ENCODE measurements at places on chromosomes 6 and 20.

GRCh38 chr6:16343593-16343992 is 105.2 kb downstream of the GMPR start:
- no peak for DNase-seq

GRCh38 chr6:148450866-148451265 is 108.2 kb downstream of the SASH1 start:
- DNase-seq, result no peak

GRCh38 chr6:44636561-44637248 is 249.2 kb downstream of the CDC5L start:
- DNase-seq, result no peak

- no peak for DNase-seq
Measured at GRCh38 chr6:69958978-69959377, 92.6 kb downstream of the COL19A1 start.

- no peak for DNase-seq
Measured at GRCh38 chr6:159062564-159062945, 17.8 kb upstream of the TAGAP start.

DNA sequence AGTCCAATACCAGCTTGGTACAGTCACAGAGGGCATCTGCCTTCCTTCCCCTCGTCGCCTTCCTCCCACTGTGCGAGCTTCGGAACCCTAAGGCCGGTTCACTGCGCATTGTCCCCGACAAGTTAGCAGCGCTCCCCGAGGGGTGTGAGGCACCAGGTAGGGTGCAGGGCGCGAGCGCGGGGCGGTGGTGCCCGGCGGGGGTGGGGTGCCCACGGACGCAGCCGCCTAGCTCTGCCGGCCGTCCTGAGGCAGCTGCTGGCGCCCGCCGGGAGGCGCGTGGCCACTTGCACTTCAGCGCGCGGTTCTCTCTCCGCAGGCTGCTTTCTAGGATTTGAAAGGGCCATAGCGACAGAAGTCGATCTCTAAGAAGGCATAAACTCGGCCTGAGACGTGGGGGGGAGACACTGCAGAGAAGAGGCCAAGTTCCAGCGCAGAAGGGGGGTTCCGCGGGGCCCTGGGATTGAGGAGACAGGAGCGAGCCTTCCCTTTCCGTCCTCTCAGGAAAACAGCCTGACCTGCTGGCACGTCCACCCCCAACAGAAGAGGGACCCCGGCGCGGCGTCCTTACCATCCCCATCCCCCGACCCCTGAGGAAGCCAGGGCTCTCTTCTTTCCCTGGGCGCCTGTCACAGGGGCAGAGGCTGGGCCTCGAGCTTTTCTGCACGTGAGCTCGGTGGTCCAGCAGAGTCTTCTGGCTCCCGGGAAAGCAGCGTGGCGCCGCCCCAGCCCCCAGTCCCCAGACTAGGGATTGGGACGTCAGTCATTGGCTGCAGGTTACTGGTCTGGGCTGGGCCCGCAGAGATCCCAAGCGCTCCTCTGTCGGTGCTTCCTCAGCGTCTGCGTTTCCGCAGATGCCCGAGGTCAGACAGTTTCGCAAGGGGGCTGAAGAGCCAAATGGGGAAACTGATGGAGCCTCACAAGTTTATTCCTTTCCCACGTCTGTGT is 15.6 kb upstream of the PRDM13 start:
- no peak for DNase-seq

DNA sequence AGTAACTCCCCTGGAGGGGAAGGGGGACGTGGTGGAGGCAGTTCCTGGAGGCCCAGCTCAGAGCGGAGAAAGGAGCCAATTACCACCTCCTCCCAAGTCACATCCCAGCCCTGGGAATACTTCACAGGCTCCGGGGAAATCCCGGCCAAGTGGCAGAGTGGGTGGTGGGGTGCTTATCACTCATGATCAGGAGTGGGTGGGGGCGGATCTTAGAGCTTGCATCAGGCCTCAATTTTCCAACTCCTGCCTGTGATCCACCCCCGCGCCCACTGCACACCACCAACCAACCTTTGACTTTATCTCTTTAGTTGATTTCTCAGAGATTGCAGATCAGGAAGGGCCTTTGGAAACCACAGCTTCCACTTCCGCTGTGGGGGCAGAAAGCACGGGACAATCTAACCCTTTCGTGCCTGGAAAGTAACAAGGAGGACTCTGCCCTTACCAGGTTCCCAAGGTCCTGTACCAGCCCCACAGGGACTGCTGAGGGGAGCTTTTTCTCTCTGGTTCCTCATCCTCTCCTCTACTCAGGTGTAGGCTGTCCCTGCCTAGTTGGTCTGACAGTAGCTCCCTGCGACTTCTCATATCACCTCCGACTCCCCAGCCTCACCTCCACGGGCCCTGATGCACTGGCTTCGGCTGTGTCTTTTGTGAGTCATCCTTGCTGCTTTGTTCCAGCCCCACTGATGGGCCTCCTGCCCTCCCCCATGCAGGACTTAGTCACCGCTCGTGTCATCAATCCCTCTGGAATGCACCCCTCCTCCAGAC is 24.9 kb upstream of the IER3 start:
- DNase-seq, result no peak

GRCh38 chr6:162833776-162834175 is 106.0 kb downstream of the PACRG start:
- no peak for DNase-seq

- no peak for DNase-seq
Measured at GRCh38 chr6:147138835-147139234, 65.4 kb upstream of the STXBP5 start.

DNA sequence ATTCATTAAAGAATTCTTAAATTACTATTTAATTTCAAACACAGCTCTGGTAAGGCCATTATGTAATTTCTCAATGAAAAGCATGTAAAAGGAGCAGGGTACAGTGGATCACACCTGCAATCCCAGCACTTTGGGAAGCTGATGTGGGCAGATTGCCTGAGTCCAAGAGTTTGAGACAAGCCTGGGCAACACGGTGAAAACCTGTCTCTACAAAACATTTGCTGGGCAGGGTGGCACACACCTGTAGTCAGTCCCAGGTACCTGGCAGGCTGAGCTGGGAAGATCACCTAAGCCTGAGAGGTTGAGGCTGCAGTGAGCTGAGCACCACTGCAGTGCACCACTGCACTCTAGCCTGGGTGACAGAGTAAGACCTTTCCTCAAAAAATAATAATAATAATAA is 37.4 kb downstream of the MDN1 start:
- no peak for DNase-seq

- no peak for DNase-seq
Measured at GRCh38 chr6:37015532-37015931, 10.1 kb downstream of the FGD2 start.

DNA sequence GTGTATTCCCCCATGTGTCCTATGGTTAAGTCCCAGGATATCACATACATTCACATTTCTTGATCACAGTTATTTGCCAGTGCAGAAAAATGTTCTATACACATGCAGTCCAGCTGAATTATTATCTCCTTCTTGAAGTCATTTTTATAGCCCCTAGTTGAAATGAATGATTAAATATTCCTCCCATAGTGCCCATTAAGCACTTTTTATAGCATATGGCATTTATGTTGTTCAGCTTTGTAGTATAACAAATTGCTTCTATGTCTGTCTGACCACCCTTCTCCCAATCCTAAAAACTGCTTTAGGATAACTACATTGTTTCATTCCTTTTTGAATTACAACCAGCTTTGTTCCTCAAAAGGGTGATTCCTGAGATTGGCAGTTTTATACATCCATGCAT is 123.5 kb downstream of the ADGRB3 start:
- no peak for DNase-seq

- no peak for DNase-seq
Measured at GRCh38 chr6:137776786-137777686, 90.0 kb upstream of the TNFAIP3 start.

- DNase-seq, result no peak
Measured at GRCh38 chr20:32554965-32555289, 30.2 kb downstream of the NOL4L start.

DNA sequence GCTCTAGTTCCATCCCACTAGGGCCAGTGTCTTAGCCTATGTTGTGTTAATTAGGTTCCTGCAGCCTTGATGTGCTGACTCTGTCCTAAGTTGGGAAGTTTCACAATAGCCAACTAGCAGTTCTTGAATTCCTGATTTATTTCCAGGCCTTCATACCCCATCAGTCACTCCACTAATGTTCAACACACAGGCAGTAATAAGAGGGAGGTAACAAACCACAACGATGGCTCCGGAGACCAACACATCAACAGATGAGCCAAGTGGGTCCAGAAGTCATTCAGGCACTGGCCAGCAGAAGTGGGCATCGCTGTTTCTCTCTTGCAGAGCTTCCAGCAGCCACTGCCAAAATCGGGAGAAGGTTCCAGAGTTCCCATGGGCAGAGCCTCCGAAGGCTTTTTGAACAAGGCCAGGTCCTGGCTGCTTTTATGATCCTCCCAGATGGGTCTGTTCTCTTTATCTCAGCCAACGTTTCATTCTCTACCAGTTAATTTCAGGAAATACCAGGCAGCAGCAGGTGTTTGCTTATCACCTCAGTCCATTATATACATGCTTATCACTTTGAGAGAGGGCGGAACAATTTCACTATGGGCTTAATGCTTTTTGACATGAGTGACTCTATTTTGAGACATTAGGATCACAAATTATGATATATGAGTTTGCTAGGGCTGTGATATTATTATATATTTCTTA is 48.5 kb upstream of the NOP56 start:
- DNase-seq, result no peak

DNA sequence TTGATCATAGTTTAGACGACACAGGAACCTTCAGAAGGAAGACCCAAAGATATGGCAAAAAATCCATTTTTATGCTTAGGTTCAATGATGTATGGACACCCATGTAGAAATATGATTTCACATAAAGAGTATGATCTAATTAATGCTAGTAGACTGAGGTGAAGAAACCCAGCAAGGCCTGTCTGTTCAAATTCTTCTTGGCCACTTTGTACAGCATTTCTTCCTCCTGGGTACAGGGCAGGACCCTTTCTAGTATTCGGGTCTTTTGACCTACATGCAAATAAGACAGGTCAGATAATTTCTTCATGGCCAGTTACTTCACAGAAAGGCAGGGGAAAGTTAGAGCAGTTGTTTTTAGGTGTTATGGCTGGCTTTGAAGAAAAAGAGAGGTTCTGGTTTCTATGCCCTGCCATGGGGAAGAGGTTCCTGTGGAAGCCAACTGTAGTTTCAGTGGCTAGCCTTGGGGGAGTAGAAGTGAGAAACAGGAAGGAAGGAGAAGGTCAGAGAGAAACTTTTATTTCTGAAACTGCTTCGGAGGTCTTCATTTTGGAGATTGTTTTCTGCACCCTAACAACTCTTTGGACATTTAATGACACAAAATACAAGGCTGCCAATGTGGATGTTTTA is 208.3 kb downstream of the PTPRK start:
- DNase-seq, result peak; percentile 11

GRCh38 chr6:96235927-96236326 is 220.2 kb downstream of the FUT9 start:
- DNase-seq, result no peak

GRCh38 chr20:35306931-35307517 is 14.8 kb upstream of the FAM83C start:
- no peak for DNase-seq

GRCh38 chr20:46331611-46332361 is 23.5 kb upstream of the CDH22 start:
- DNase-seq, result no peak

DNA sequence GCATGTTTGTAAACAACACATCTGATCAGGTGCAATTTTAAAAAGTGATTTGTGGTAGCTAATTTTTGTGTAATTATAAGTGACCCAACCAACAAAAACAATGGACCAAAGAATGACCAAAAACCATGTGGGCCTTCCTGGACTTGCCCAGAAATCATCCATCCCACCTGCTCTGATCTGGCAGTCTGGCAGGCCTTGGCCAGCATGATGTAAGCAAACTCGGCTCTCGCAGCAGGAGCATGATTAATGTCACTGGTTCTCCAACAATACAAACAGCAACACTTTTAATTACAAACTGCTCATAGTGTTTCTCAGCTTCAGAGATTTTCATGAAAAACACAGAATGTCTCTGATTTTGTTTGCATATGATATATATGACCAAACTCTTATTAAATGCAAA is 16.1 kb downstream of the TP53INP2 start:
- DNase-seq, result no peak

DNA sequence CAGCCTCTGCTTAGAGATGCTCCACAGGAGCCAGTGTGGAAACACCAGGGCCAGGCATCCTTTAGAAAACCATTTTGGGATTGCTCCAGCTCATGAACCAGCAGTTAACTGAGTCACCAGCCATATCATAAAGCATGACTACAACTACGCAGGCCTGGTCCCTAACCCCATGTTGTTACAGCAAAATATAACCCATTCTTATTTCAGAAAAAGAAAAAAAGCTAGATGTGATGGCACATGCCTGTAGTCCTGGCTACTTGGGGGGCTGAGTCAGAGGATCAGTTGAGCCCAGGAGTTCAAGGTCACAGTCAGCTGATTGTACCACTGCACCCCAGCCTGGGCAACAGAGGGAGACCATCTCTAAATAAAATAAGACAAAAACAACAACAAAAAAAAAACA is 36.8 kb downstream of the C6orf15 start:
- no peak for DNase-seq

GRCh38 chr6:90296341-90297114 is at the start of gene BACH2:
Gene BACH2, minus strand, starts transcription at chr6:90296843. Its CDS starts 287,999 bp downstream, at chr6:90008844.
- DNase-seq, result no peak

GRCh38 chr20:37867289-37868195 is 35.4 kb upstream of the VSTM2L start:
- DNase-seq, result no peak

DNA sequence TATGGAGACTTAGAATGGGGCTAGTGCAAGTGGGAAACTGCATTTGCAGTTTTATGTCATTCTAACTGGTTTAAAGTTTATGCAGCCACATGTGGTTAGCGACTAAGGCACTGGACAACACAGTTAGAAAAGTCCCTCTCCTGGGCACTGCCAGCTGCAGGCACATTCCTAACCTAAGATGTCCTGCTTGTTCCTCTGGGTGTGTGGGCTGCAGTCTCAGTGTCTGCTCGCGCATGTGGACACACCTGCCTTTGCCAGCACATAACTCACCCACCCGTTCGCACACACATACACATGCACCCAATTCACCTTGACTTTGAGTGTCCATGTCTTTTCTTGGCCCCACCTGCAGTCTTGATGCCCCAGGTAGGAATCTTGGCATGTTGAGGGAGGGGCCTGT is 18.5 kb upstream of the SLC22A2 start:
- no peak for DNase-seq

- no peak for DNase-seq
Measured at GRCh38 chr6:159679091-159680077, 13.7 kb downstream of the SOD2 start.

GRCh38 chr6:135311446-135312200 is 130.5 kb downstream of the MYB start:
- DNase-seq, result no peak

- no peak for DNase-seq
Measured at GRCh38 chr6:19712012-19712688, 125.0 kb upstream of the ID4 start.

GRCh38 chr6:17584241-17584803 is 15.8 kb upstream of the FAM8A1 start:
- DNase-seq, result no peak

- DNase-seq, result no peak
Measured at GRCh38 chr6:9985481-9985880, 429.4 kb downstream of the TFAP2A start.

DNA sequence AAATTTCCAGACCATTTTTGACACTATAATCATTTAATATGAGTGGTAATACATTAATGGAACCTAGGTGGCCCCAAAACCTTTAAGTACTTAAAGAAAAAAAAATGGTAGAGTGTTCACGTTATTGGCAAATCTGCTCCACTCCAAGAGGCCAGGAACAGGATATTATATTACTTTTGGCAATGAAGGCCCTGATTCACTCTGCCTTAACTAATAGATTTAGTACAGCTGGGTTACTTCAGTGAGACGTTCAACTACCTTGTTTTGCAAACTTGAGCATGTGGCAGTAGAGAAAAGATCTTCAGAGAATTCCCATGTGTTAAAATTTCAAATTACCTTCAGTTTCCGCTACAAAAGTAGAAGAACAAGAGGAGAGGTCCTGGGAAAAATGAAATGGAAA is 12.8 kb downstream of the ADNP start:
- DNase-seq, result no peak
